Renal cortex interstitium (tissue), 15 donors: ENCODE measurements at places on chromosomes 1 and 21. TPM values are rescaled to one million over a fixed set of nuclear protein-coding genes. Genes with fewer than 3 reads are reported as not detected.

- no peak for DNase-seq
Observed at GRCh38 chr1:160359559-160360226, 7.2 kb upstream of the NHLH1 start.

DNA sequence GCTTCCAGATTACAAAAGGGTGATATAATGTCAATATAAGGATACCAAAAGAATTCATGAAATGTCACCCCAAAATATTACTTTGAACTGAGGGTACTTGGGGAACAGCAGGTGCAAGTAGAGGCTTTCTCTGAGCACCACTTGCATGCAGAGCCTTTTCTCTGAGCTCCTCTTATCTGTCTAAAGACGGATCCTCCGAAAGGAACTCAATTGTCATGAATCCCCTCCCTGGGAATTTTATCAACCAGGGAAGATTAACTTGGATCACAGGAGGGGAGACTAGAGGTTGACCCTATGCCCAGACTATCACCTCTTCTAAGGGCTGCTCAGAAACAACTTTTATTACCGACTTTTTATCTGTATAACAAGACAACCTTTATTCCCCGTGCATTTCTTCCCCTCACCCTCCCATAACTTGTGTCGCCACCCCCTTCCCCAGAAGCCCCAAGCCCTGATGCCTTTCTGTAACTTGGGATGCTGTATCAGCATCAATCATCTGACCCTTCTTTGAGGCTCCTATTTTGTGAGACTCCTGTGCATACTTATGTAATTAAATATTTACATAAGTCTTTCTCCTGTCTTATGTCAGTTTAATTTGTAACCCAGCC, 94.1 kb downstream of the CACHD1 start:
- no peak for DNase-seq

GRCh38 chr1:213993929-213994328, 6.2 kb downstream of the PROX1 start:
- DNase-seq = no peak

DNA sequence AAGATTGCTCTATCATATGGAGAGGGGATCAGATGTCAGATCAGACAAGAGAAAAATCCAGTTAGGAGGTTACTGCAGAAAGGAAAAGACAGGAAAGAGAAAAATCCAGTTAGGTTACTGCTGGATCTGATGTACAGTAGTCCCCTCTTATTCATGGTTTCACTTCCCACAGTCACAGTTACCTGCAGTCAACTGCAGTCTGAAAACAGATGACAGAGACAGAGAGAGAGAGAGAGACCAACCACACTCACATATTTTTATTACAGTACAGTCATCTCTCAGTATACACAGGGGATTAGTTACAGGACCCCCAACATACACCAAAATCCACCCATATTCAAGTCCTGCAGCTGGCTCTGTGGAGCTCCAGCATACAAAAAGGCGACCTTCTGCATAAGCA, 29.3 kb downstream of the NUP133 start:
- DNase-seq = no peak

DNA sequence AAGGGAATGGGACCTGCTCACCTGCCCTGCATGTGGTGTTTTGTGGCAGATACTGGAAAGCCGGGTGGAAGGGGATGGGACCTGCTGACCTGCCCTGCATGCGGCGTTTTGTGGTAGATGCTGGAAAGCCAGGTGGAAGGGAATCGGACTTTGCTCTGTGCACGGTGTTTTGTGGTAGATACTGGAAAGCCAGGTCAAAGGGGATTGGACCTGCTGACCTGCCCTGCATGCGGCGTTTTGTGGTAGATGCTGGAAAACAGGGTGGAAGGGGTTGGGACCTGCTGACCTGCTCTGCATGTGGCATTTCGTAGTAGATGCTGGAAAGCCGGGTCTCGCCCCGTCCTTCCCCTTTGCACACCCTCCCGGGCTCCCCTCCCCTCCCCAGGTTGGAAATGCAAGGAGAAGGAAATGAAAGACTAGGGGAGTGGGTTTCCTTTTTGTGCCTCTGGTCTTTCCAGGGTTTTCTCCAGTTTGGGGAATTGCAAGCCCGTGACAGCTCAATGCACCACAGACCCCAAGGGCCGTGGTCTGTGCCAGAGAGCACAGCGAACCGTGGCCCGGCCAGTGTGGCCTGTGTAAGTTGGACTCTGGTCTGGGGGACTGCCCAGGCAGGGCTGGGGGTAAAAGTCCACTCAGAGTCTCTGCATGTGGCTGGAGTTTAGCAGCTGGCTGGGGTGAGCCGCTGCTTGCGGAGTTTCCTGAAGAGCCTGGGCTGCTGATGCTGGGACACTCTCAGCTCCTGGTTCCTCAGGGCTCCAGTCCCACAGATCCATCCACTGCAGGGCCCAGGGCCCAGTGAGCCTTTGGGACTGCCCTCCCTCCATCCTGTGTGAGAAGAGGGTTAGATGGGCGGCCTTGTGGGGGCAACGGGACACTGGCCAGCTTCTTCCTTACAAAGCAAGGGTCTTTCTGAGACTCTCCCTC, 105.5 kb downstream of the CRYAA start:
- DNase-seq = no peak

DNA sequence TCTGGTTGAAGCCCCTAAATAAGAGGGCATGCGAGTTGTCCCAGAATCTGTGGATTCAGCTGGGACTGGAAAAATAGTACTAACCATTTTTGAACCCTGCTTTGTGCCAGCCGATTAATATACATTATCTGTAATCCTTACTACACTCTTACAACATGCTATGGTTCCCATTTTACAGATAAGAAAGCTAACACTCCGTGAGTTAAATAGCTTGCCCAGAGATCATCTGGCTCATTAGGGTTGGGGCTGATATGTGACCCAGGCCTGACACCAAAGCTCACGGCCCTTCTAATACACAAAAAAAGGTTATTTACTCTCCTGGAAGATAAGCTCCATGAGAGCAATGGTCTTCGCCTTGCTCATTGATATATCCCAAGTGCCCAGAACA, 14.9 kb downstream of the ATP2B4 start:
- DNase-seq = no peak

GRCh38 chr1:202462342-202463076, 114.0 kb downstream of the PPP1R12B start:
- DNase-seq = no peak

GRCh38 chr21:45811136-45811535, 167.6 kb downstream of the PCBP3 start:
- no peak for DNase-seq

GRCh38 chr1:225300381-225300780, 127.5 kb downstream of the LBR start:
- no peak for DNase-seq

- no peak for DNase-seq
Observed at GRCh38 chr1:27713139-27713725, 12.5 kb upstream of the FAM76A start.

DNA sequence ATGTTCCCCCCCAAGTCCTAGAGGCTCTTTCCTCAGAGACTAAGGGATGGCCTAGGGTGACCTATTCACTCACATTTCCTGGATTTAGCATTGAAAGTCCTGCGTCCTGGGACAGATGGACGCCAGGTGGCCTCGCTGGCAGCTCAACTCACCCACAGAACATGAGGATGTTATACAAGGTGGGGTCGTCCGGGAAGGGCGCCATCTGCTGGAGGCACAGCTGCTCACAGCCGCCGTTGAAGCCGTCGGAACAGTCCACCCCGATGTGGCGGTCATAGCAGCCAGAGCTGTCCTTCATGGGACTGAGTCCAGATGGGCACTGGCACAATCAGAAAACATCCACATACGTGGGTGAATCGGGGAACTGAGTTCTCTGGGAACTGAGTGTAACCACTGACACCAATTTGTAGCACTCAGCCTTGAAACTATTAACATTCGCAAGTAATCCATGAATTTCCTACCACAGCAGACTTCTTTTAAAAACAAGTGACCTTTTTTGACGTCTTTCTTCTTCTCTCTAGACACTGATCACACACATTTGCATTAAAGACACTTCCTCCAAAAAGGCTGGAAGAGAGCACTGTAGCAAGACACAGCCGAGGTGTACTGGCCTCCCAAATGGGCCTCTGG, 215.4 kb downstream of the ASTN1 start:
- DNase-seq = peak; percentile 23

- no peak for DNase-seq
Observed at GRCh38 chr1:84269306-84269705, 32.2 kb upstream of the SAMD13 start.

Gene RAB7B
- 2.2 TPM for polyA plus RNA-seq

Gene AMY1A
- not detected for polyA plus RNA-seq

Gene BRINP3
- polyA plus RNA-seq = 3.4 TPM

Gene S100A1
- 23.3 TPM for polyA plus RNA-seq

Gene DIPK1A
- polyA plus RNA-seq = 9.1 TPM

Gene TMEM82
- 2.9 TPM for polyA plus RNA-seq

Gene CLSTN1
- 157 TPM for polyA plus RNA-seq

Gene LCE1B
- polyA plus RNA-seq = not detected

Gene ARHGEF19
- 22.2 TPM for polyA plus RNA-seq
